ENCODE measurements at places on chromosomes 4 and X.

GRCh38 chr4:87100168-87100567 lies 120.2 kb downstream of the KLHL8 start:
- DNase-seq = no peak

DNA sequence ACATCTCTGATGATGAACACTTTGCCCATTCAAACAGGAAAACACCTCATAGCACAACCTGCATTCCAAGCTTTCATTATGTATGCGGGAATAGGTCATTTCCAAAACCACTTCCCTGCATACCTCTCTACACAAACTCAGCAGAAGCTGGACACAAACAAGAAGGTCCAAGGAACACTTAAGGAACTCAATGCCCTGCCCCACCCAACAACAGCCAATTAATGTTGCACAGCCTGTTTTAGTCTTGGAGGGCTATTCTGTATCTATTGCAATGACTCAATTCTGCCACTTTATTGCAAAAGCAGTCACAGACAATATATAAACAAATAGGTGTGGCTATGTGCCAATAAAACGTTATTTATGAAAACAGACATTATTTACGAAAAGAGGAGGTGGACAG lies 16.7 kb downstream of the OPHN1 start:
- DNase-seq = no peak

- no peak for DNase-seq
These were observed 577.4 kb upstream of the FTHL17 start for GRCh38 chrX:31649201-31649600.

DNA sequence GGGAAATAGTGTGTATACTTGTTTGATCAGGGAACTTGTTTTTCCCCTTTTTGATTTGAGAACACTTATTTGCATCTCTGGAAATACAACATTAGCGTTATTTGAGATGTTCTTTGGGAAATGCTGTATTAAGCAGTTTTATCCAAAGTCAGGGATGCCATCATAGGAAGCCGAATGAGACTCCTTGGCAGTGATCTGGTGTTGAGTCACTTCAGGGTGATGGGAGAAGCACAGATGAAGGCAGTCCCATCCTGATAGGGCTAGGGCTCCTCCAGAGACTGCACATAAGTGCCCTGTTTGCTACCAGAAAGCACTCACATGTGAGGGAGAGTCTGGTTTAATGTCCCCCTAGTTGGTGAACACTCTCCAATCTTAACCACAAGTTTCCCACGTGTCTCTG lies 62.3 kb downstream of the IL1RAPL1 start:
- peak; percentile 2 for DNase-seq

GRCh38 chr4:86848136-86848535 lies 1.0 kb downstream of the SLC10A6 start:
- no peak for DNase-seq

DNA sequence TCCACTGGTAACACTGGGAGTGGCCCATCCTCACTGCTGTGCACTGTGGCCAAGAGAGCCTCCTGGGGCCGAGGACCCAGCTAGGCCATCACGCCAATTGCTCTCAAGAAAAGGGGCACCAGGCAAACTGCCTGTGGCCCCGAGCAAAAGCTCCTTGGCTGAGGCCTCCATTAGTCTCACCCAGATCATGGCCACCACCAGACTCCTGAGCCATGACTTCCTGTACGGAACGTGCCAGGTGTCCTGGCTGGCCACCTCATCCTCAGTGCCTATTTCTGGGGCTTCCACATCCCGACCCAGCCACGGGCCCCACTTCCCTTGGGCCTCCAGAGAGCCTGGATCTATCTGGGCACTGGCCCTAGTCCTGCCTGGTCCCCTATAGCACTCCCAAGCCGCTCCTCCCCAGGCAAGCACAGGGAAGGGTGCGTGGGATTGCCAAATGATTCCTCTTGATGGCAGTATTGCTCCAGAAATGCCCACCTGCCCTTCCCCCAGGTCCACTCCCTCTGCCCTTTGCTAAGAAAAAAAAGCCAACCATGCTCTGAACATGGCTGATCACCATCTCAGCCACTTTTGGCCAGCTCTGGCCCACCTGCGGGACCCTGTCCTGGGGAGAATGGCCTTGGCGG lies 212.6 kb upstream of the AGTR2 start:
- no peak for DNase-seq

GRCh38 chr4:106246441-106246840 lies 69.6 kb downstream of the TBCK start:
- no peak for DNase-seq

DNA sequence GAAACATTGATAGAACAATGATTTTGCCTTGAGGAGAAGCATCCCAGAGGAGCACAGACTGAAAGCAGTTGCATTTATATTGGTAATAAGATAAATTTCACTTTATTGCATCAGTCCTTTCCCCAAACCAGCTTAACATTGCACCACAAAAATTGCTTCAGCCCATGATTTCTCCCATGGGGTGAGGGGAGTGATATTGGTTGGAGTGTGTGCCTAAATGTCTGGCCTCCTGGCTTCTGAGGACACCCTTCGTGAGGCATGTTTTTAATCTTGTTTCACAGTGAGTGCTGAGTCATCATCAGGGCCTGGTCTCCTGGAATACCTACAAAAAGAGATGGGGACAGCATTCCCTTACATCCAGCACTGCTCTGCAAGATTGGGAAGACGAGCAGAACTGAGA lies 487.9 kb downstream of the C4orf33 start:
- no peak for DNase-seq

DNA sequence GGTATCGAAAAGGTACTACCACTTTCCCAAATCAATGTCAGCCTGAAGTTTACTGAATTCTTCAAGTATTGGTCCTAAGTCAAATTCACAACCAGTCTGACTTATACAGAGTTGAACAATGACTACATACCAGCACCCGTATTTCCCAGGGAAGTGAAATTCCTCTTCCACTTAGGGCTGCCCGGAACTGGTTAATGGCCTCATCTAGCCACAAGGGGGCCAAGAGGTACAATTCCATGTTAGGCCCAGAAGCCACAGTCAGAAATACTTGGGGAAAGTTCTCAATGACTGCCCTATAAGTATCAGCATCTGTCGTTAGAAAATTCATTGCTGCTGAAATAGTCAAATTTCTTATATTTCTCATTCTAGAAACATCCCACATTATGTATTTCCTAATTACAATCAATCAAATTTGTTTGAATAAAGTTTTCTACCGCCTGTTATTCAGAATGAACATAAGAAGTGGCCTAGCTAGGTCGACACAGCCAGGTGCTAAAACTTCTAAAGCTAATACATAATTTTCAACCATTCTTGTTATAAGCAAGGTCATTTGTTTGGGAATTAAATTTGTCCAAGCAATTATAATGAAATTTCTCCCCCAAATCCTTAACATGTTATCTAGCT lies 5.6 kb upstream of the PCDH7 start:
- no peak for DNase-seq
